ENCODE measurements at places on chromosomes 7 and 10.

DNA sequence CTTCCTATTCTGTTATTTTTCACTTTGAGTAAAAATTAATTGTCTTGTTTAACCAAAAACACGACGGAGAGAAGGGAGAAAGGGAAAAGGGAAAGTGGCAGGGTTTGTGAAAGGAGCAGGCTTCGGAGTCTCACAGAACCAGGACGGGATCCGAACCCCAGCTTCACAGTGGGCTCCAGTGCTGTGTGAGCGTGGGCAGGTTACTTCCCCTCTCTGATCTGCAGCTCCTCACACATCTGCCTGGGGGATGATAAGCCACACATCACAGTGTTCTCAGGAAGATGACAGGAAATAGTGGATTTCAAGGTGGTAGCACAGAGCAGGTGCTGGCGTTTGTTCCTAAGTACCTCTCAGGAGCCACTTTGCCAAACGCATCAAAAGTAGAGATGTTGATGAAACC lies 94.2 kb upstream of the GPR26 start:
- no peak for DNase-seq

DNA sequence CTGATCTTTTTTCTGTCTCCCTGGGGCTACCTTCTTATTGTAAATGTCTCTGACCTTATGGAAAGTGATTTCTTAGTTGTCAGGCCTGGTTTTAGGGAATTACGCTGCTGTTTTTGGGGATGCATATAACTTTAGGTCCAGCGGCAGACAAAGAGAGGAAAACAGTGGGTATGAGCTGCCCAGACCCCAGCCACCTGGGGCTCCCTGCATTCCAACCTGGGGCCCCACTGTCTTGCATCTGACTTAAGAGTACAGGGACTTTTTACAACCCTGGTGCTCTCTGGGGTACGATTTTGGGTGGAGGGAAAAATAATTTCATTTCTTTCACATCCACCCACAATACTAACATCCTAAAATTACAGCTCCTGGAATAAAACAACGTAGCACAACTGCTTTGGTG lies 119.4 kb downstream of the PRPF18 start:
- no peak for DNase-seq

DNA sequence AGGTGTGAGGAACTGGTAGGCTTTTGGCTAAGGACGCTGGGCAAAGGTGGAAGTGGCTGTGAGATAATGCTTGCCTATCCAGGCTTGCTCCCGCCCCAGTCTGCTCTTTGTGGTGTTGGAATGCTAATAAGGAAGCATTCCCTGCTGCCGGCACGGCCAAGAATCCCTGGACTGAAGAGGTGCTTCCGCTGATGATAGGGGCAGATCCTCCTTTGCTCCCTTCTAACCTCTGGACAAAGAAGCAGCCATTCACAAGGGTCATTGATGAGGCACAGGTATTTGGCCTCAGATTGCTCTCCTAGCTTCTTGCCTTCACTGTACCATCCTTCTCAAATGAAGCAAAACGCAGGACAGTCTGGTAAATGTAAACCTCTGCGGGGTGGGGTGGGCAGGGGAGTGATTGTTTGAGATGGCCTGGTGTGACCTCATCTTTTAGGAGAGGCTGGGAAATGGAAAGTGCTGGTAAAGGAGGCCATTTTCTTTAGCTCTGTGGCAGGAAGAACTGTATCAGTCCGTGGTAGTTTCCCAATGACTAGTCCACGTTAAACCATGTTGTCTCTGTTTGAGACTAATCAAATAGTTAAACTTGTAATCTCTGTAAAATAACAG lies 1.7 kb downstream of the PGAM1 start:
- peak; percentile 52 for DNase-seq

DNA sequence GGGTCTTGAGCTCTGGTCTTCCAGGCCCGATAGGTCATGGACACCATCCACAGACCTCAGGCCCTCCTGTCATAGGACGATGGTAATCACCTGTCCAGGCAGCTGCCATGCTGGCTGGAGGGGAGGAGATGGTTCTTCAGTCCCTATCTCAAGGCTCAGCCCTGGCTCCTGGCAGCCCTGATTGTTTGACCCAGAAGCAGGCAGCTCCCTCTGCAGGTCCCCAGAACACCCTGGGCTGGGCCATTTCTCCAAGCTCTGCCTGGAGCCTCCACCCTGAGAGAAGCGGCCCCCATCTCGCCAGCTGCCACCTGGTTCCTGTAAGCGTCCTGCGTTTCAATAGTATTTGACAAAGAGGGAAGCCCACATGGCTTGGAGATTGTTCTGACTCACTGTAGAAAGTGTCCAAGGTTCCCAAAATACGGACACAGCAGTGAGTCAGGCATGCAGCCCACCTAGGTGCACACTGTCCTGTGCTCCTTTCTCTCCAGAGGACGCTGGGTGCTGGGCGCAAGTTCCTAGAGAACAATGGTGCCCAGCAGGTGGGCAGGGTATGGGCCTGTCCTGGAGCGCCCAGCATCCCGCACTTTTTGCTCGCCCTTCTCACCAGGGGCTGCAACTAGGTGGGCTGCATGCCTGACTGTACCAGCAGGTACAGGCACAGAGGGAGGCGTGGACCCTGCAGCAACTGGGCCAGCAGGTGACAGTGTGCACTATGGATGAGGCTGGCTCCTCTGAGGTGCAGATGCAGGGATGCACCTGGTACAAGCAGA lies 72.4 kb upstream of the EBF3 start:
- no peak for DNase-seq

DNA sequence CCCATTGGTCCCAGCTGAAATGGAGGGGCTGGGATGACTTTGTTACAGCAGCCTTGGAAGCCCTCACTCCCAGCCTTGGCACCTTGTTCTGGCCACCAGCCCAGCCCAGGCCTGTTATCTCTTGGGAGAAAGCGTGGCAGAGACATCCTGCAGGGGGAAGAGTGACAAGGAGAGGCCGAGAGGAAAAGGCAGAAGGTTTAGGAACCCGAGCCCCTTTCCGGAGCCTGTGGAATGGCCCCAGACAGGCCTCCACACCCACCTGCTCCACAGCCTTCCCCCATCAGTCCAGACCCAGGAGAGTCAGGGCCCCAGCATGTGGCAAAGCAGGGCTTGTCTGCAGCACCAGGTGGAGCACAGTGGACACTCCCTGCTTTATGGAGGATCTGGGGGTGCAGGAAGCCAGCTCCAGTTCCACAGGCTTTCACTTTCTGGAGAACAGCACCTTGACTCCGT lies 24.1 kb upstream of the TRIM8 start:
- DNase-seq, result no peak

GRCh38 chr7:42627101-42627500 lies 284.8 kb downstream of the C7orf25 start:
- no peak for DNase-seq

DNA sequence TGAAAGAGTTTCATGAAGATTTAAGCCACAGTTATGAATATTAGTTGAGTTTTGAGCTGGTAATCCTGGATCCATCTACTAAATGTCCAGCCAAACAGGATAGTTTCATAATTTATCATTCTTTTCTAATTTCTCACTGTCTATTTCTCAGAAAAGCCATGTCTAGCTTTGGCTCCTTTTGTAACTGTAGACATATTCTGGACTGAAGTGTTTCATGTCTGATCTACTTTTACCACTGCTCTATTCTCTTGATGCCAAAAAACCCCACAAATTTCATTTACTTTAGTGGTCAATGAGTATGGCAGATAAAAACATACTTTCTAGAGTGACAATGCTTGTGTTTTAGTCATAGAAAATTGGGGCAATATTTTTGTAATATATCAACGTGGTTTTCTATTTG lies 61.2 kb downstream of the ICA1 start:
- no peak for DNase-seq

DNA sequence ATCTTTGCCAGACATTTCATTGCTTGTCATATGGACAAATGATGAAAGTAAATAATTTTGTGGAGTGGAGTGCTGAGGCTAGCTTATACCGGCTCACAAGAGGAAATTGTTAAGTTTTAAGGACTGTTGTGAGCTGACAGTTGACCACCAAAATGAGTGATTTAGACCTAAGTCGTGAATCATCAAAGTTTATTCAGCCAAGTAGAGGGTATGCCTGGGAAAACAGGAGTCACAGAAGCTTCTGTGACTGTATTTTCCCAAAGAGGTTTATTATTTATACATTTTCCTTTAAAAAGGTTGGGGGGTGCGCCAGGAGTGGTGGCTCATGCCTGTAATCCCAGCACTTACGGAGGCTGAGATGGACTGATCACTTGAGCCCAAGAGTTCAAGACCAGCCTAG lies 21.8 kb downstream of the MRPS24 start:
- no peak for DNase-seq

DNA sequence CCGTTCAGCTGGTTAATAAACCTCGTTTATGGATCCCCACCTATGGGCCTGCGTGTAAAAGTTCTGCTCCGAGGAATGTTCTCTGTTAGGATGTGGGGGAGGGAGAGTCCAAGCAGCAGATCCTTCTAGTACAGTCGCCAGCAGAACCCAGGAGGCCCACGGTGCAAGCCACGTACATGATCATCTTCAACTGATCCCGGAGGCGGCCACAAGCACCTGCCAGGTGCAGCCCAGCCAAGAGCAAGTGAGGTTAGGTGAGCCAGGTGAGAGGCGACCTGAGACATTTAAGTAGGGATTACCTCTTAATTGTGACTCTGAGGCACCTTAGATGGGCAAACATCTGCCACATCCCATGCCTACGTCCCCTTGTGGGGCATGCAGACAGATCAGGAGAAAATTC lies 18.0 kb upstream of the FGFR2 start:
- DNase-seq, result no peak

DNA sequence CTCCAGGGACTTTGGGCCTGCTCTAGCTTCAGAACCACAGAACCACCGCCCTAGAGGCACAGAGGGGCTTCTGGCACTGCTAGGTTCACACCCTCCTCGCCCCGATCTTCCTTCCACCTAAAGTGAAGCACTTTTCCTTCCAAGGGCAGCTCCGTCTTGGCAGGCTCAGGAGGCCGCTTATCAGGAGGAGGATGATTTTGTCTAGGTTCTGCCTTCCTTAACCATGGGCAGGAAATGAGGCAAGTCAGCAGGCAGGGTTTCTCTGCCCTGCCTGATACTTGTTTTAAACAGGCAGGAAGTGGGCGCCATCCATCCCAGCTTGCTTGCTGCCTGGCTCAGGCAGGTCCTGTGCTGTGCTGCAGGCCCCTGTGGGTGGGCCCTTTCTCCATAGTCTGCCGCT lies 8.3 kb upstream of the ATP6V0E2 start:
- DNase-seq, result peak; percentile 68

GRCh38 chr7:98192781-98193457 lies 18.3 kb upstream of the BHLHA15 start:
- DNase-seq, result no peak

DNA sequence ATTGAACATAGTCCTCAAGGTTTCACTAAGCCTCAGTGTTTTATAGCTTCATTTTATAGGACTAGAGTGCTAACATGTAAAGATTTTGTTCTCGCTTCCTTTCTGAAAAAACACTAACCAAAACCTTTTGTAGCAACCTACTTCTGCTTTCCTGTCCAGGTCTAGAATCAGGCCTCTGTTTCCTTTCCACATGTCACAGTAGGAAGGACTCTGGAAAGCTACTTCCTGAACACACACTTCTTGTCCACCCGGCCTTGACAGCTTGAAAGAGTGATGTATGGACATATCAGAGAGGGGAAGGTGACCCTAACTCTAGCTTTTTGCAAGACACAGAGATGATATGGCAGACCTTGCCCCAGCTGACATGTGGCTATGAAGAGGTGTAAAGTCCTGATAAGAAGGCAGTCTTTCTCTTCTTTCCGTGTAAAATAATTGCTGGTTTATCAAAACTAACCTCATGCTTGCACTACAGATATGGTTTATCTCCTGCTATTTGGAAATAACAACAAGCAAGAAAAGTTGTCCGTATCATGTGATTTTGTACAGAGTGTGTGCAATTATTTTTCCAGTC lies 175.4 kb downstream of the SKAP2 start:
- DNase-seq, result no peak

GRCh38 chr10:76002262-76002854 lies 570.9 kb downstream of the LRMDA start:
- no peak for DNase-seq

- DNase-seq, result no peak
These were observed 81.0 kb downstream of the SNX10 start for GRCh38 chr7:26372704-26373103.

DNA sequence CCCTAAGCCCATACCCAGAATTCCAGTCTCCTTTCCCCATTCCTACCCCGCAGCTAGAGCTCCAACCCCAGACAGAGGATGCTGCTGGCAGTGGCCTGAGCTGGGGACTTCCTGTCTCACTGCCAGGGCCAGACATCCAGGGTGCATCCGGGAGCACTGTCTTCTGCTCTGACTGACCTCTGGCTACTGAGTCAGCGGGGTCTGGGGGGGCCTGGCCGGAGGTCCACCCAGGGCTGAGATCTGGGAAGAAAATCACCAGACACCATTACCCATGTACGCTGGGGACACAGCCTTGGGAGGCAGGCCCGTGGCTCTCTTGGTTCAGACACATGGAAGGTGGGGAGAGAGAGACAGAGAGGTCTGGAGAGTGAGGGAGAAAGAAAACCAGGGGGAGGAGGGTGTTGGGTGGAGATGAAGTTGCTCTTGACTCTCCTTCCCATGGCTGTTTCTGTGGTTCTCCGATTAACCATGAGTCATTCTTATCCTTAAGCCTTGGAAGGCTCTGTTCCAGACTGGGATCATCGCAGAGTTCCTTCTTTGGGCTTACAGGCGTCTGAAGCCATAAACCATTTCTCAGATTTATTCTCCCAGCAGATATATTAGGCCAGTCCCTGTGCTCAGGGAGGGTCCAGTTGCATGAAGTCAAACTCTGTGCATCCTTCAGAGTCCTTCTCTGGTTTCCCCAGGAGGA lies 23.6 kb downstream of the TSPAN15 start:
- DNase-seq, result no peak

Measured in CD4-positive, alpha-beta T cell treated with Interleukin-10 for 1 hour (primary cell).